Gastrocnemius medialis (tissue), 4 donors: ENCODE measurements at places on chromosomes 3 and 15. TPM values are rescaled to one million over a fixed set of nuclear protein-coding genes. Genes with fewer than 3 reads are reported as not detected.

DNA sequence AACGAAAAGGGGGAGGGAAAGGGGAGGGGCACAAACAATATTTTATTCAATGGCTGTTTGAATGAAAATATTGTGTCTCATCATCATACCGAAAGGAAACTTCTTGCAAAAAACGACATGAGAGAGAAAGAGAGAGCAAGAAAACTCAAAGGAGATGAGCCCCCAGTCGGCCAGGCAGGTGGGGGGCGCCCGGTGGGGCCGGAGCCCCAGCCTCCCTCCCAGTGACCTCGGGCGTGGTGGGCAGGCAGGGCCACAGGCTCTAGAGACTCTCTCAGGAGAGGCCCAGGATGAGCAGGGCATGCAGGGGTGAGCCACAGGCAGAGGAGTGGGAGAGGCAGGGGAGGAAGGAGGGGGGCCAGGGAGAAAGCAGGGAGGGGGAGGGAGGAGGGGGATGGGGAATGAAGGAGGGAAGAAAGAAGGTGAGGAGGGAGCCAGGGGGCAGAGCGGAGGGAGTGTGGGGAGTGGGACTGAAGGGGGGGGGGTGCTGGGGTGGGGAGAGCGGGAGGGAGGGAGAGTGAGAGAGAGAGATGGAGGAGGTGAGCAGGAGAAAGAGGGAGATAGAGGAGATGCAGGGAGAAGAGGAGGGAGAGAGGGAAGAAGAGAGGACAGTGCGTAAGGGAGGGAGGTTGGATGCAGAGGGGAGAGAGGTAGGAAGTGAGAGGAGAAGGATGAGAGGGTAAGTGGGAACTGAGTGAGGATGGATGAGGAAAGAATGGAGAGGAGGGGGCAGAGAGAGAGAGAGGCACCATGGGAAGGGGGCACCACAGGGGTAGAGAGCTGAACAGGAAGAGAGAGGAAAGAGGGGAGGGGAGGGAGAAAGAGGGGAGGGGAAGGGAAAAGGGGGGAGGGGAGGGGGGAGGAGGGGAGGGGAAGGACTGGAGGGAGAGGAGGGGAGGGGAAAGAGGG lies 14.1 kb upstream of the TMEM115 start:
- DNase-seq: no peak

- no peak for DNase-seq
These were observed 474.8 kb downstream of the CNTN3 start for GRCh38 chr3:74139648-74140047.

DNA sequence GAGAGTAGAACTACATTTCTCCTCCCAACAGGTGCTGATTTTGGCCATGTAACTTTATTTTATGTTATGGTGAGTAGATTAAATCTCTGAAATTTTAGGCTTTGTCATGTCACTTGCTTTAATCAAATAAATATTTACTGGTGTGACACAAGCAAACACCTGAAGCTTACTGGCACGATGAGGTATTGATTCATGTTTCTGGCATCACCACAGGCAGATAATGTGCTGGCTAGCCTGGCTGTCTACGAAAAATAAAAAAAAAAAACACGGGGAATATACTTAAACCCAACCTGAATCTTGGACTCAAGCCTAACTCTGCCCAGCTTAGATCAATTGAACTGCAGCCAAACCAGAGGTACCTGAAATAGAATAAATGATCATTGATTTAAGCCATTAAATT lies 65.6 kb upstream of the CADM2 start:
- DNase-seq: no peak

DNA sequence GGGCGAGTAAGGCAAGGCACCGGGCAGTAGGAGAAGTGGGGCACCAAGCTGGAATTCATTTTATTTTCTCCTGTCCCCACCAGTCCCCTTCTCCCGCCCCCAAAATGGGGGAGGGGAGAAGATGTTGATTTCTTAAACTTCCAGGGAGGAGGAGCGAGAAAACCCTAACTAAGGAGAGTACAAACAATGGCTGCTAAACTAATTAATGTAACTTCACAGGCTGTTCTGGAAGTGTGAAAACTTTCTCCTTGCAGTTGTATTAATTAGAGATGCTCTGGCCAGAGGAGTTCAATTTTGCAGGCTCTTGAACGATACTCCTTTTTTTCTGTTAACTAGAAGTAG lies 11.5 kb downstream of the ZIC4 start:
- no peak for DNase-seq

DNA sequence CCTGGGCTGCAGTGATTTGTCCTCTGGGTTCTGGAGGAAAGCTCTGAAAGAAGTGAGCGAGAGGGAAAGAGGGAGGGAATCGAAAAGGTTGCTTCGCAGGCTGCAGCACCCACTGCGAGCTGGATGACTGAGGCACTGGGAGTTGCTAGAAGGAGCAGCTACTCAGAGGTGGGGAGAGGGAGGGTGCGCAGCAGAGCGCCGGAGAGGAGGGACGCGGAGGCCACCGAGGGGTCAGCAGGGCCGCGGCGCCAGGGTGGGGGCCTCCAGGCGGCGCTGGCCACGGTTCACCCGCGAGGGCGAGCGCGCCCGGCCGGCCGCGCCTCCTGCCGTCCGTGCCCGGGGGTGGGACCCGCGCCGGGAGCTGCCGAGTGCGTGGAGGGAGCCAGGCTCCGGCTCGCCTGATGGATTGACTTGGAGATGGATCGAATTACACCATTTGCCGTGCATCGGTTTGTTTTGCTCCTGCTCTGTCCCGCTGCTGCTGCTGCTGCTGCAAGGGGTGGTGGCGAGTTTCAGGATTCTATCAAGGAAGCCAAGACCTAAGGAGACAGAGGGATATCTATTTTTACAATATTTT lies at the start of gene SEMA6D:
SEMA6D (plus strand) TSS at position 470 of the 577 bp plus-strand sequence. CDS start 42,294 bp downstream, outside the sequence.
- DNase-seq: peak; percentile 80

DNA sequence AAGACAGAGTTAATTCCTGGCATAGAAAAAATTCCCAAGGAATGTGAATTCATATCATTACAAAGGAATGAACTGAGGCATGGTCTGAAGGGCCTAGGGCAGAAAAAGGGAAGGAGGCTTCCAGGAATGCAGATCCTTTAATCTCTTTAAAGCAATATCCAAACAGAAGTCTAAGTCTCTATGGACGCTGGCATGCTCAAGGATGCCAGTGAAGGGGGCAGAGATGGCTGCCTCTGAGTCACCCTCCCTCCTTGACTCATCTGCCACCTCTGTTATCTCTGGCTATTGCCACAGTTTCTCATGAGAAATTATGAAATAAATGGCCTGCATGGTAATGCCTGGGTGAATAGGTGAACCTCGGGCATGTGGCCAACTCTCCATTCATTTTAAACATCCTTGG lies 96.3 kb upstream of the BCL6 start:
- no peak for DNase-seq

SLC12A8 gene
- 1.0 TPM for total RNA-seq

GRCh38 chr3:143737065-143737464 lies 111.2 kb downstream of the SLC9A9 start:
- DNase-seq: no peak

DNA sequence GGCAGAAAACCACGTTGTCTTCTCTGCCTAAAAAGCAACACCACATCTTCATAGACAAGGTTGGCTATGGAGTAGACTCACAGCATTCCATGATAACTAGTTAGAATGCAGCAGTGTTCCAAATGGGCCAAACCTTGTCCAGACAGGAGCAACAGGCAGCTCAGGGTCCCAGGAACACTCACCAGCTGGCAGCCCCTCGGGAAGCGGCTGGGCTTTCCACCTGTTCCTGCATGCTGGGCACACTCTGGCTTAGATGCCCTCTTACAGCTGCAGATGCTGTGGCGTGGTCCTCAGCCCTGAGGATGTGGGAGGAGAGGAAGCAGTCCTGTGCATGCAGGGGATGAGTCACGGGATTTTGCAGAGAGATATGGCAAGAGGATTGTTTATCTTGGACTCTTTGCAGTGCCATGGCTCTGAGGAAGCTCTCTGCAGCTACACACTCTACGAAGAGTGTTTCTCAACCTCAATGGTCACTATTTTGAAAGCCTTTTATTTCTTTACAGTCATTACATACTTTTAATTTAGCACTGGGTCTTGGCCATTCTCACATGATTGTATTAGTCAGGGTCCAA lies 11.3 kb downstream of the NRROS start:
- DNase-seq: no peak

C3orf85 gene
- total RNA-seq: not detected

IL17RD gene
- total RNA-seq: 1.3 TPM

DNA sequence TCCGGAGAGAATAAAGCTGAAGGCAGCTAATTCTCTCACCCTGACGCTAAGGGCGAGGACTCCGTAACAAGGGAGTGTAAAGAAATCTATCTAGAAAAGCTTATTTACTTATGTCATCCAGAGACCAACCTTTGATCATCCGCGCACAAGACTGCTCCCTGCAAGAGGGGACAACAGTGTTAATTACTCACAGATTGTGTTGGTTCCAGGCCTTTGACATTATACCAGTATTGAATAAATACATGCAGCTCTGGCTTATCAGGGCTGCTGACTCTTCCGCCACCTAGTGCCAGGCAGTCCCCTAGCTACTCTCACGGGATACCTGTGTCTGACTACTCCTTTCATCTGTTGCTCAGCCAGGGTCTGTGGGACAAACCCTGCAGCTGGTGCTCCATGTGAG lies 211.7 kb downstream of the DTWD1 start:
- DNase-seq: no peak

DNA sequence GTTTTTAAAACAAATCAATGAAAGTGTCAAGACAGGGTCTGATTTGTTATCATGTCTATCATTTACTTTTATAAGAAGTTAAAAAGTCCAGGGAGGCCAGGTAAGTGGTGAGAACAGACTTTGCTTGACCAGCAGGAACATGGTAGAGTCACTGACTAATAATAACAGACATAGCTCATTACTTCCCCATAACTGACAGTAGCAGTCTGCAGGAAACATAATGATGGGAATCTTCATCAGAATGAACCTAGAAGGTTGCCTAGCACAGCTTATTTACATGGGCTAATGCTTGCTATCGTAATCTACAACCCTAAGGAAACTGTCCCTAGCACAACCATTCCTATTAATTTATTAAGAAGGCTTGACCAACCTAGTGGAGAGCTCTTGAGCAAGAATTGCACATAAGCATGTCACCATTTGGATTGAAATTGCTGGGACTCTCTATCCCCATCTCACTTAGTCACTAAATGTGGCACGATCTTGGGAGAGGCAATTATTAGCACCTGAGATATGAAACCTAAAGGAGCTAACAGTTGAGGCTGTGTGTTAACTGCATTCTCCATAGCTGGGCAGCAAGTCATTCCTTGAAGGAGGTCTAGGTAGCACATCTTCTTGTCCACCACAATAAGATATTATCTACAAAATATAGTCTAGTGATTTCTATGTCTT lies 139.6 kb upstream of the ZBTB20 start:
- DNase-seq: no peak

GRCh38 chr15:73865904-73866303 lies 7.5 kb upstream of the TBC1D21 start:
- DNase-seq: no peak

GRCh38 chr15:25501828-25502446 lies 63.1 kb upstream of the UBE3A start:
- DNase-seq: no peak

IFT80 gene
- 5.2 TPM for total RNA-seq

GRCh38 chr3:185931777-185932612 lies 5.8 kb downstream of the TRA2B start:
- no peak for DNase-seq

TBC1D2B gene
- 9.6 TPM for total RNA-seq

GRCh38 chr15:48720646-48721045 lies 75.1 kb upstream of the FBN1 start:
- peak; percentile 12 for DNase-seq

DNA sequence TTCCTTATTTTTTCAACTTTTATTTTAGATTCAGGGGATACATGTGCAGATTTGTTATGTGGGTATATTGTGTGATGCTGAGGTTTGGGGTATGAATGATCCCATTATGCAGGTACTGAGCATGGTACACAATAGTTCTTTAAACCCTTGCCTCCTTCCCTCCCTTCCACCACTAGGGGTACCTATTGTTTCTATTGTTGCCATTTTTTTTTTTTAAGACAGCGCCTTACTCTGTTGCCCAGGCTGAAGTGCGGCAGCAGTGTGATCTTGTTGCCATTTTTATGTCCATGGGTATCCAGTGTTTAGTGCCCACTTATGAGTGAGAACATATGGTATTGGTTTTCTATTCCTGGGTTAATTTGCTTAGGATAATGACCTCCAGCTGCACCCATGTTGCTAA lies 117.3 kb upstream of the FAM3D start:
- DNase-seq: no peak

DNA sequence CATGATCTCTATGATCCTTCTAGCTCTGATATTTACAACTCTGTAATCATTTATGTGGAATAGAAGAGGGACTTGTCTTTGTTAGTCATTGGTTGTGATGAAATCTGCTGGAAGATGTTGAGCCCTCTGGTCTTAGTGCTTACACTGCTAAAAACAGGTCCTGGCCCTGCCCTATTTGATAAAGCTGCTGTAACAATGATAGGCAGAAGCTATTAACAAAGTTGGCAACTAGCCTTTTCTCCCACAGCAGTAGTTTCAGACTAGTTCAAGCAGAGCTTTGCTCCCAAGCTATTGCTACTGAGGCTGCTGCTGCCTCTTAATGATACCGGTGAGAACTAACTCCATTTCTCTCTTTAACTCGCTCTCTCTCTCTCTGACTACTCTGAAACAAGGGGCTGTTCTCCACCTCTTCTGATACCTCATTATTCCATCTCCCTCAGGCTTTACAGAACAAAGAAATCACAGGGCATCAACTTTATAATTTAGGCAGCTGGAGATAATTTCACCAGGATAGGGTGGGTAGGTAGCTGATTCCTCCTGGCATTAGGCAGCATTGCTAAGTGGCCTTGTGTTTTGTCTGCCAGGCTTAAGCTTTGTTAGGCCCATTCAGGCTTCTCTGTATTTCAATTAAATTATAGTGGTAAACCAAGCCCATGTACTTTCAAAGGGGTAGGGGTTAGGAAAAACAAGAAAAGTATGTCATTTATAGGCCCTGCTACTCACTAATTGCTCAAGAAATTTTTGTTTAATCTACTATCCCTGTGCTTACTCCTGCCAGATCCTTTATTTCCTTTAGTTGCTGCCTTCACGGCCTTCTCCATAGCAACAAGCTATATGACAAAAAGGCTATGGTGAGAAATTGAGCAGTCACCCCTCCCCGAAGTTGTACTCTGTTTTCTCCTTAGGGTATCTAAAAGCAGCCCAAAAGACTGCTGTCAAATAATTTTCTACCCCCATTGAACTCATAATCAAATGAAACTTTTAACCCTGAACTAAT lies 139.6 kb downstream of the RBPMS2 start:
- DNase-seq: peak; percentile 18

DNA sequence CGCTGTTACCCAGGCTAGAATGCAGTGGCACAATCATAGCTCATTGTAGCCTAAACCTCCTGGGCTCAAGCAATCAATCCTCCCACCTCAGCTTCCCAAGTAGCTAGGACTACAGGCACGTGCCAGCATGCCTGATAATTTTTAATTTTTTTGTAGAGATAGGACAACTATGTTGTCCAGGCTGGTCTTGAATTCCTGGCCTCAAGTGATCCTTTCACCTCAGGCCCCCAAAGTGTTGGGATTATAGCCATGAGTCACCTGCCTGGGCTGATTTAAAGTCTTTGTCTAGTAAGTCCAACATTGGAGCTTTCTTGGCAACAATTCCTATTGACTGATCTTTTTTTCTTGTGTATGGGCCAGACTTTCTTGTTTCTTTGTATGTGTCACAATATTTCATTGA lies 28.1 kb downstream of the SPINK8 start:
- DNase-seq: no peak

- no peak for DNase-seq
These were observed 165.8 kb downstream of the ERC2 start for GRCh38 chr3:56302417-56302816.

- DNase-seq: no peak
These were observed 25.4 kb downstream of the SYNM start for GRCh38 chr15:99130314-99130713.

GRCh38 chr3:87796137-87796842 lies 262.5 kb downstream of the CGGBP1 start:
- DNase-seq: no peak
